ENCODE measurements at places on chromosomes 3 and 15.

DNA sequence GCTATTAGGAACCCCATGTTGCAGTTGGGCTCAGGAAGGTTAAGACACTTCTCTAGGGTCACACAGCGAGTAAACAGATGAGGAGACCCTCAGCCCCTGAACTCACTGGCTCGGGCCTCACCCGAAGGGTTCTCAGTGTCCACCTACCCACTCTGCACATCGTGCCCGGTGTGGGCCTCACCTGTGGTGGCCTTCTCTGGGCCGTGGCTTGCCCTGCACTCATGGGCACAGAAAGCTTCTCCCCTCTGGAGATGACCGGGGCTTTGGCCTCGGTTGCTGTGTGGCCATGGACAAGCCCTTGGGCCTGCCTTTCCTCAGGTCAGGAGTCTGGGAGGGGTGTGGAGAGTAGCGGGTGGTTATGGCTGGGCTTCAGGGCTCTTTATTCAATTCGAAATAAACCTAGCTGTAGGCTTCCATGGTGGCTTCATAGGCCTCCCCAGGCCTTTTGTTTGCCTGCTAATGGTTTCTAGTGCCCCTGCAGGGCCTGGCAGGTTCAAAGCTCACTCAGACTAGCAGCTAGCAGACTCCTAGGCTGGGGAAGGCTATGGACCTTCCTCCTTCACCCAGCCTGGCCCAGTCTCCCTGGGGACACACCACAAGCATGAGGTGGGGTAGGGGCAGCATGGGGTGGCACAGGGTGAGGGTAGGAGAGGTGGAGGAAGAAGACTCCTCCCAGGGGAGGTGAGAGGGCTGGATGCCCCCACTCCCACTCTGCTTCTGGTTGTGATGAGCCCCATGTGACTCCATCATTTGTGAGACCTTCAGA lies 103.1 kb downstream of the LINGO1 start:
- no peak for DNase-seq

- no peak for DNase-seq
Observed at GRCh38 chr15:79132770-79133169, 42.2 kb upstream of the RASGRF1 start.

DNA sequence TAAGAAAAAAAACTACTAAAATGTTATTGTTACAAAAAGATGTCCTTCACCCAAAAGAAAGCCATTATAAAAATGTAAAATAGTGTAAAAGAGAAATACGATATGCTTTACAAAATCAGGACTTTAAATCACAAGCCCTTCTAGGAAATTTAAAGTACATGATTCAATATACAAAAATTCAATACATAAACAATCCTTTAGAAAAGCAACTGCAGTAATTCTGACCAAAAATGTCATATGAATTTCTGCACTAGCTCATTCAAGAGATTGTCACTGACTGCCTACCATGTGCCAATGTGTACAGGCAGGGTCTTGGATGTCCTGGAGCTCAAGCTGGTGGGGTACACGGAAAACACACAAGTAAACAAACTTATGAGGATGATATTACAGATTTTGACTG lies 2.5 kb downstream of the MORC1 start:
- no peak for DNase-seq

DNA sequence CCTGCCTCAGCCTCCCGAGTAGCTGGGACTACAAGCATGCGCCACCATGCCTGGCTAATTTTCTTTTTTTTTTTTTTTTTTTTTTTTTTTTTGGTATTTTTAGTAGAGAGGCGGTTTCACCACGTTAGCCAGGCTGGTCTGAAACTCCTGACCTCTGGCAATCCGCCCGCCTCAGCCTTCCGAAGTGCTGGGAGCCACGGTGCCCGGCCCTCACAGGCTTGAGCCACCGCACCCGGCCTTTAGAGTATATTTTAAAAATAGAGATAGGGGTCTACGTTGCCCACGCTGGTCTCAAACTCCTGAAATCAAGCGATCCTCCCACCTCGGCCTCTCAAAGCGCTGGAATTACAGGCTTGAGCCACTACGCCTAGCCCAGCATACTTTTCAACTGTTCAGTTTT lies 93.4 kb upstream of the CHD2 start:
- no peak for DNase-seq

GRCh38 chr15:40063563-40064011 lies 24.6 kb upstream of the SRP14 start:
- DNase-seq, result no peak

- no peak for DNase-seq
Observed at GRCh38 chr3:190172751-190173150, 52.1 kb upstream of the P3H2 start.

GRCh38 chr3:94065819-94066480 lies 3.1 kb downstream of the NSUN3 start:
- DNase-seq, result no peak

DNA sequence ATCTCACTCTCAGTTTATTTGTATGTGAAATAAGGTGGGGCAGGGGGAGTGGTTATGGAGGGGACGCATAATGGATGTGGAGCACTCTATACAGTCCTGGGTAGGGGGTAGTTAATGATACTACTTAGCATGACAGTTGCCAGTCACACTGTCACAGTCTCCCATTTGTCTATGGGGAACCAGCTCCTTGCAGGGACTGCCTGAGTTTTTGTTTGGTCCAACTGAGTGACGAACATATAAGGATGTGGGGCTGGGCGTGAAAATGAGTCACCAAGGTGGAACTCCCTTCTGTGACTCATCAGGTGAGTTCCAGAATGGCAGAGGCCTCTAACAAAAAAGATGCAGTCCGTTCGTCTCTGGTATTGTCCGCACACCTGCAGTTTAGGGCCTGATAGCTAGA lies 235.3 kb upstream of the ST8SIA2 start:
- DNase-seq, result no peak

DNA sequence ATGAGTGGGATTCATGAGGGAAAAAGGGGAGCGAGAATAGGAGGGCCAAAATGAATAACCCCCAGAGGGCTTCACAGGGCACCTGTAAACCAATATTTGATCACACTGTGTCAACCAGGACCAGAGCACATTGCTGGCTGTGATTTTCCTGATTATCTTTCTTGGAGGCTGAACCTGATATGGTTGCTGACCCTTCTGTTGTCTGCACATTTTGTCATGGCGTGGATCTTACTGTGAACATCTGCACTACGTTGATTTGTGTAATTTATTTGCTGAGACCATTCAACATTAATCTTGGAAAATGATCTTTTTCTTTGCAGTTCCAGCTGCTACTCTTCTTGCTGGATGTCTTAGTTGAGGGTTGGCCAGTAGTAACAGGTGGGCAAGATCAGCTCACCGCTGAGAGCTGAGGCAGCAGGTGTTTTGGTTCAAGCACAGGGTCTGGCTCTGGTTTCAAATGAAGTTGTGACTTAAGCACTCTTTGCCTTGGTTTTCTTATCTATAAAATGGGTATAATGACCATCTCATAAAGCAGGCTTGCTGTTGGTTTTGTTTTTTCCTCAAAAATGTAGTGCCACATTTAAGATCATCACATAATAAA lies 61.2 kb downstream of the ARHGEF26 start:
- DNase-seq, result no peak

DNA sequence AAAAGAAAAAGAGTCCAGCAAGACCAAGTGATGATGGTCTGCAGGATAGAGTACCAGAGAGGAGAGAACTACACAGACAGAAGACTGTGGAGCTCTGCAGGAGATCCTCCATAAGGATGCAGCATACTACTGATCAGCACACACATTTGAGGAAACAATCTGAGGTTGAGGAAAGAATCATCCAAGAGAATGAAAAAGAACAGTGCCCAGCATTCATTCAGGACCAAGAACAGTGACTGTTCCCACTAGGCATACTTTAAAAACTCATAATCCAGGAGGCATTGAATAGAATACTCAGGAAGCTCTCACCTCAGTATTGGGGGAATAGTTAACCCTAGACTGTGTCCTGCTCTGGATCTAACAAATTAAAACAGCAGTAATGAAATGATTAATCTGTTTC lies 54.9 kb downstream of the THSD4 start:
- no peak for DNase-seq

GRCh38 chr15:85354461-85354860 lies 25.9 kb upstream of the AKAP13 start:
- DNase-seq, result no peak

DNA sequence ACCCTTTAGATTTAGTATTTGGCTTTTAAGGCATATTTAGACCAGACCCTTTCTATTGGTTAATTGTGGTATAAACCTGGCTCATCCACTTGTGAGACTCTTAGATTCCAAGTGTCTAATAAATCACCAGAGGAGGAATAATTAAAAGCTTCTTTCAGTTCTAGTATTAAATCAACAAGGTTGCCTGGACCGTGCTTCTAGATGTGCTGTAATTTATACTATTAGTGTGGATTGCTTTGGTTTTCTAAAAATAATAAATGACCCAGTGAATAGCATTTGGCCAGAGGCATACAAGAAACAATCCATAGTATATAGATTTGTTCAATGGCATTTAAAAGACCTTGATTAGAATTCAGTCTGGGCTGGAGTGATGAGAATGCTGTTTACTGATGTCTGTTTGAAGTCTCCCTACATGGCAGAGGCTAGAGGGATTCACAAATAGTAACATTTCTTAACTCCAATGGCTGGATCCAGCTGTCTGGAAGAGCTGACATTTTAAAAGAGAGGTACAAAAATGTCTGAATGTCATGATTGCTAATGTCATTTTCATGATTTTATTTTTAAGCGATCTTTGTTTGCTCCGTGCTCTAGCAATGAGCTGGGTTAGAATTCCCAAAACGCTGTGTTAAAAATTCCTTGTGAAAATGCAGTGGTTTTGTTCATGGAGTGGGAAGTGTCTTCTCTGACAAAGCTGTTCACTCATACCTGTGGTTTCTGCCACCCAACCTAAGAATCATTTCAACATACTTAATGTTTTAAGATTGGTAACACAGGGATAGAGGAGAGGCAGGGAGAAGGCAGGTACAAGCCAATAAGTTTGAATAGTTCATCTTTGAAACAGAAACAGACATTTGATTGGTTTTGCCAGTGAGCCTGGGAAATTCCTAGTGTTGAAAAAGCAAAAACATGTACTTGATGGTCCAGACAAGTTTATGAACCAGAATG lies 89.9 kb downstream of the RBMS3 start:
- no peak for DNase-seq

DNA sequence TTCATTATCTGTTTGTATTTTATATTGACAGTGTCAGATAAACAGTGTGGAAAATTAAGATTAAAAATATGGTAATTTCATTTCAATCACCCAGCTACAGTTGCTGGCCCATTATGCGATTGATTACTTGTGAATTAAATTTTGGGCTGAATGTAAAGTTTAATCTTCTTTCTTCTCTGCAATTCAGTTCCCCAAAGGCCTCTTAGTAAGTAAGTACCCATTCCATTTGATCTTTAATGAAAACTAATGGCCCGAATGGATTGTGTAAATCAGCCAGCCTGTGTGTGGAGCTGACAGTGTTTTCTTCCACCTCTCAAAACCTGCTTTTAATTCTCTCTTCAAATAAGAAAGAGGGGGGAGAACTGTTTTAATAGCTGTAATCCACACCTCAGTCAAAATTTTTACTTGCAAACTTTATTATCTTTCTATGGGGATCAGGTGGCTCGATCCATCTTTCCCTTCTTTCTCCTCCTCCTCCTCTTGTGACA lies 307.1 kb downstream of the IL20RB start:
- no peak for DNase-seq

DNA sequence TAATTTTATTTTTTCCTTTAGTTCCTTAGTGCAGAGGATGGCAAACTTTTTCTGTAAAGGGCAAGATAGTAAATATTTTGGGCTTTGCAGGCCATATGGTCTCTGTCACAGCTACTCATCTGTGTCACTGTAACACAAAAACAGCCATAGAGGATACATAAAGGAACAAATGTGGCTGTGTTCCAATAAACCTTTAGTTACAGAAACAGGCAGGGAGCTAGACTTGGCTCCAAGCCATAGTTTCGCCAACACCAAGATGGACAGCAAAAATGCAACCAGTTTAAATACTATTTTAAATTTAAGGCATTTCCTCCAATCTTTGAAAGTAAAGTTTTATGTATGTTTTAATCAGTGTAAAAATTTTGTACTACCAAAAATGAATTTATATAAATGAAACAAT lies 753.4 kb downstream of the FHIT start:
- no peak for DNase-seq

GRCh38 chr3:113516115-113516505 lies 1.2 kb upstream of the SPICE1 start:
- DNase-seq, result no peak

All from fibroblast of skin of left quadriceps (primary cell).